ENCODE measurements at places on chromosomes 1 and 21.
A peak's percentile ranks its signal among the peaks of the same experiment; 100 is the strongest.

- DNase-seq = peak; percentile 35
Measured at GRCh38 chr1:228647523-228648444, 87.5 kb upstream of the RHOU start.

GRCh38 chr1:114597949-114598348 is 16.5 kb upstream of the BCAS2 start:
- DNase-seq = no peak

GRCh38 chr1:72433591-72433990 is 151.3 kb upstream of the NEGR1 start:
- no peak for DNase-seq

DNA sequence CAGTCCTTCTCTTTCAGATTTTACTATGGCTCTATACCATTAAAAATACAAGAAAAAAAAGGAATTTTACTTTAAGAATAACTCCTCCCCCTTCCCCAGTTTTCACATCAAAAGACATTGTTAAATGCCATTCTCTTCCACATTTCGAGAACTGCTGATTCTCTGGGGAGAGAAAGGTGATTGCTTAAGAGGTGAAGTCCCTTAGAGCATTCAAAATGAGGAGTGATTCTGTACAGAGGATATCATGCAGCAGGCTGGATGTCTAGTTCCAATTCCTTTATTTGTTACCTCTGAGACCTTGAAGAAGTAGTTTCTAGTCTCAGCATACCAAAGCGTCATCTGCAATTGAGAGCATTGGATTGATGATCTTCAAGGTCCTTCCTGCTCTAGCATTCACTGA is 46.9 kb downstream of the FMO3 start:
- no peak for DNase-seq

DNA sequence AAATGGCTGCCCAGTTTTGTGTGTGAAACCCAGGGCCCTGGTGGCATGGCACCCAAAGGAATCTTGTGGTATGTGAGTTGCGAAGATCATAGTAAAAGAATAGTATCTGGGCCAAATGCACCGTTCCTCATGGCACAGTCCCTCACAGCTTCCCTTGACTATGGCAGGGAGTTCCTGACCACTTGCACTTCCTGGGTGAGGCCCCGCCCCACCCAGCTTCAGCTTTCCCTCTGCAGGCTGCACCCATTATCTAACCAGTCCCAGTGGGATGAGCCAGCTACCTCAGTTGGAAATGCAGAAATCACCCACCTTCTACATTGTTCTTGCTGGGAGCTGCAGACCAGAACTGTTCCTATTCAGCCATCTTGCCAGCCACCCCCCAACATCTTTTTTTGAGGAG is 63.0 kb downstream of the SLC5A9 start:
- no peak for DNase-seq

- no peak for DNase-seq
Measured at GRCh38 chr1:224594851-224595250, 21.3 kb upstream of the CNIH3 start.

DNA sequence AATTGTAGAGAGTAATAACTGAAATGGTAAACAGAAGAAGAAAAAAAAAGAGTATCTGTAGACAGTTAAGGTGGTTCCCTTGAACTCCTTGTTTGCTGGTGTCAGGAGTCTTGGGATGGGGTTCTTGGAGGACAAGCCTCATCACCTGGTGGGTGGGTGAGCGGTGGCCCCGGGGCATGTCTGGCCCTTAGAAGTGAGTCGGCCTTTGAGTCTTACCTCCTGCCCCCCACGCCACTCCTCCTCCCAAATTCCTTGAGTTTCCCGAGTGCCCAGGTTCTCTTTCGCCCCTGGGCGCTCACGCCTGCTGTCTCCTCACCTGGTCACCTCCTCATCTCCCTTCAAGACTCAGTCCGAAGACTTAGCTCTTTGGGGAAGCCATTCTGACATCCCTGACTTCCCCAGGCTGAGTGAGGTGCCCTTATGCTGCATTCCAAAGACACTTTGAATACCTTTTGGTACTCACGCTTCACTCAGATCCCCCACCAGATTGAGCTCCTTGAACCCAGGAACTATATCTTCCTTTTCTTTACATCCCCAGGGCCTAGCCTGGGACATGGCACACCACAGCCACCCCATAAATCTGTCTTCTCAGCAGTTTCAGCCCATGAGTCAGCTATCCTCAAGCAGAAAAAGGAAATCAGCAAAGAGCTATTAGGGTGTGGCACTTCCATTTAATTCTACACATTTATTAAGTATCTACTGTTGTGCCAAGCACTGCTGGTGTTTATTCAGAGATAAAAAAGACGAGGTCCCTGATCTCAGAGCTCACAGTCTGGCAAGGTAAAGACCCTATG is 13.5 kb upstream of the IKBKE start:
- DNase-seq = no peak

DNA sequence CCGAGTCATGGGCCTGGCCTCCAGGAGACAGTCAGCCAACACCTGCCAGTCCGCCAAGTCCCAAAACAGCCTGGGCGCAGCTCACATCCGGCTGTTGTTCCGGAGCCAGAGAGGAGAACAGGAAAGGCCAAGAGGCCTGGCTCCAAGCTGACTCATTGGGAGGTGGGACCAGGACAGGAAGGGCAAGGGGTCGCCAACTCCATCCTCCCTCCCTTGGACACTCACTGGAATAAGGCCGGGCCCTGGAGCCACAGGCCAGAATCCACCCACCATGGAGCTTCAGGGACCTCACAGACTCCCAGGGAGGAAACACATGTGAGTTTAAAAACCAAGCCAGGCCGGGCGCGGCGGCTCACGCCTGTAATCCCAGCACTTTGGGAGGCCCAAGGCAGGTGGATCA is 25.1 kb upstream of the CLIC4 start:
- no peak for DNase-seq

- no peak for DNase-seq
Measured at GRCh38 chr1:3460672-3461131, 6.2 kb downstream of the ARHGEF16 start.

- no peak for DNase-seq
Measured at GRCh38 chr1:219189952-219190351, 16.3 kb downstream of the LYPLAL1 start.

GRCh38 chr1:234866007-234866866 is 256.3 kb upstream of the IRF2BP2 start:
- DNase-seq = no peak
